Lower leg skin (tissue), 4 donors: ENCODE measurements at places on chromosomes 13 and 19. TPM values are rescaled to one million over a fixed set of nuclear protein-coding genes. Genes with fewer than 3 reads are reported as not detected.

DNA sequence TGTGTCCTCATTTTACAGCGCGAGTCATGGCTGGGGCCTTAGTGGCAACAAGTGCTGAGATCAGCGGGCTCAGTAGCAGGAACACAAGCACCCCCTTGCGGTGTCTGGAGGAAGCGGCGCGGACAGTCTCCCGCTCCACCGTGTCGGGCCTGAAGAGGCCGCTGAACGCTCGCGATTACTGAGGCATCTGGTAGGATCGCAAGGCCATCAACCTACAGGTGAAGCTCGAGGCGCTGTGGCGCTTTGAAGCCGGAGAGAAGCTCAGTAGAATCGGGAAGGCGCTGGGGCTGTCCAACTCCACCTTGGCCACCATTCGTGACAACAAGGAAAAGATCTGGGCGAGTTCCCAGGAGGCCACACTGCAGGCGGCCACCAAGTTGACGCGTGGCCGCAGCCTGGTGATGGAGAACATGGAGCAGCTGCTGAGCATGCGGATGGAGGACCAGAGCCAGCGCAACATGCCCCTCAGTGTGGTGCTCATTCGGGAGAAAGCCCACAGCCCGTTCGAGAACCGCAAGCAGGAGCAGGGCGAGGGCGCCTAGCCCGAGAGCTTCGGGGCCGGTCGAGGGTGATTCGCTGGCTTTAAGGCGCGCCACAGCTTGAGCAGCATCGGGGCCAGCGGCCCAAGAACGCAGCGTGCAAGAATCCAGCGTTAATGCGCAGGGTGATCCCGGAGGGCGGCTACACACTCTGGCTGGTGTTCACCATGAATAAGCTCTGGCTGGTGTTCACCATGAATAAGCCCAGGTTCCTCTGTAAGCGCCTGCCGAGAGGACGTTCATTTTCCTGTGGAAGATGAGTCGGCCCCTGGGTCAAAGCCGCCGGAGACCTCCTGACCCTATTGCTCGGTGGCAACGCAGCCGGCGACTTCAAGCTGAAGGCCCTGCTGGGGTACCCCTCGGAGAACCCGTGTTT is 8.3 kb upstream of the MZF1 start:
- DNase-seq = peak; percentile 78

The ARHGAP35 gene
- total RNA-seq = 43.6 TPM

DNA sequence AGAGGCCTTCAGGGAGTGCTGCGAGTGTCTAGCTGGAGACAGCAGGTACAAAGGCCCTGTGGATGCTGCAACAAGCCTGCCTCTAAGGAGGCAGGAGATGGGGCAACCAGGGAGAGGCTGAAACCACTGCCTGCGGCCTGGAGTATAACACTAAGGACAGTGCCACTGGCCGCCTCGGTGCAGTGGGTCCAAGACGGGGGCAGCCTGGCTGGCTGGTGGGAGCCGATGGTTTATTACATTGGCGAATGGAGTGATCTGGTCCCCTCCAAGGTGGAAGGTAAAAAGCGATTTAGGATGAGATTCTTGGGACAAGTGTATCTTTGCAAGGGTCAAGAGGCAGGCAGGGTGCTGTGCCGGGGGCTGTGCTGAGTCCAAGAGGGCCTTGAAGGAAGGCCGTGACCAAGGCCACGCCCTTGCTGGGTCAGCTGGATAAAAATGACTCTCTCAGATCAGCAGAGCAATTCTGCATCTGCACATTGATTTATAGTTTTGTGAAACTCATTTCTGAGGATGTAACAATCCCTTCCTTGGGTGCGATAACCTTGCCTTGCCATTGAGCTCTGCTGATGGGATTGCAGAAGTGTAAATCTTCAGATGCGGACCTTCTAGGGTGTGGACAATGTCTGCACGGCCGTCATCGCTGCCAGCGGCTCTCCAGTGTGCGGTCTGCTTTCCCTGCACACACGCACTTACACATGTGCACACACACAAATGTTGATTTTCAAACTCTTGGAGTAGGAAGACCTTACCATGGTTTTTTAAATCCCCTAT is 6.0 kb downstream of the TMEM255B start:
- DNase-seq = peak; percentile 63

The CPB2 gene
- 0.29 TPM for total RNA-seq

The FREM2 gene
- total RNA-seq = 0.57 TPM

GRCh38 chr19:17965370-17966128 is 1.4 kb upstream of the KCNN1 start:
- DNase-seq = no peak

- DNase-seq = no peak
Observed at GRCh38 chr19:42465827-42466280, 23.1 kb upstream of the CXCL17 start.

- DNase-seq = no peak
Observed at GRCh38 chr13:102901615-102902305, 55.9 kb downstream of the ERCC5 start.

The COMP gene
- 17.2 TPM for total RNA-seq

The CD209 gene
- total RNA-seq = 2.1 TPM

- DNase-seq = no peak
Observed at GRCh38 chr13:74839656-74840055, 642.3 kb downstream of the TBC1D4 start.

The ZNF229 gene
- total RNA-seq = 11.1 TPM

GRCh38 chr19:18898081-18898606 is 2.2 kb upstream of the CERS1 start:
- DNase-seq = no peak

GRCh38 chr19:6530386-6531162 is at the start of gene TNFSF9:
Gene TNFSF9 (plus strand): TSS chr19:6531026. CDS start chr19:6531037, 11 bp downstream.
- peak; percentile 98 for DNase-seq

GRCh38 chr19:33382006-33382405 is 8.5 kb downstream of the CEBPG start:
- no peak for DNase-seq

GRCh38 chr19:46378268-46378667 is 31.4 kb downstream of the PPP5C start:
- DNase-seq = no peak

GRCh38 chr13:95677564-95678266 is 776 bp downstream of the DNAJC3 start:
- DNase-seq = peak; percentile 48

DNA sequence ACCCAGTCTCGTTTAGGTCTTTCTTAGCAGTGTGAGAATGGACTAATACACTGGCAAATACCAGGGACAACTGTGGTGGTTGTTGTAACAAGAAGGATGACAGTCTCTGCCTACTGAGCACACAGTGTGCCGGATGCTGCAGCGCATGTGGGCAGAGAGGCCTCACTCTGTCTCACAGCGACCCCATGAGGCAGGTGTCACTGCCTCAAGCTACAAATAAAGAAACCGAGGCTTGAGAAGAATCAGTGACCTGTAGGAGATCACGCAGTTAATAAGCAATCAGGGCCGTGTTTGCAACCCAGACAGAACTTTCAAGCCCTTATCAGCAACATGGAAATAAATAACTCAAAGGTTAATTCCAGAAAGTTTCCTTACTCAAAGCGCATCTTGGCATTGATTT is 40.5 kb upstream of the GAS6 start:
- peak; percentile 82 for DNase-seq

DNA sequence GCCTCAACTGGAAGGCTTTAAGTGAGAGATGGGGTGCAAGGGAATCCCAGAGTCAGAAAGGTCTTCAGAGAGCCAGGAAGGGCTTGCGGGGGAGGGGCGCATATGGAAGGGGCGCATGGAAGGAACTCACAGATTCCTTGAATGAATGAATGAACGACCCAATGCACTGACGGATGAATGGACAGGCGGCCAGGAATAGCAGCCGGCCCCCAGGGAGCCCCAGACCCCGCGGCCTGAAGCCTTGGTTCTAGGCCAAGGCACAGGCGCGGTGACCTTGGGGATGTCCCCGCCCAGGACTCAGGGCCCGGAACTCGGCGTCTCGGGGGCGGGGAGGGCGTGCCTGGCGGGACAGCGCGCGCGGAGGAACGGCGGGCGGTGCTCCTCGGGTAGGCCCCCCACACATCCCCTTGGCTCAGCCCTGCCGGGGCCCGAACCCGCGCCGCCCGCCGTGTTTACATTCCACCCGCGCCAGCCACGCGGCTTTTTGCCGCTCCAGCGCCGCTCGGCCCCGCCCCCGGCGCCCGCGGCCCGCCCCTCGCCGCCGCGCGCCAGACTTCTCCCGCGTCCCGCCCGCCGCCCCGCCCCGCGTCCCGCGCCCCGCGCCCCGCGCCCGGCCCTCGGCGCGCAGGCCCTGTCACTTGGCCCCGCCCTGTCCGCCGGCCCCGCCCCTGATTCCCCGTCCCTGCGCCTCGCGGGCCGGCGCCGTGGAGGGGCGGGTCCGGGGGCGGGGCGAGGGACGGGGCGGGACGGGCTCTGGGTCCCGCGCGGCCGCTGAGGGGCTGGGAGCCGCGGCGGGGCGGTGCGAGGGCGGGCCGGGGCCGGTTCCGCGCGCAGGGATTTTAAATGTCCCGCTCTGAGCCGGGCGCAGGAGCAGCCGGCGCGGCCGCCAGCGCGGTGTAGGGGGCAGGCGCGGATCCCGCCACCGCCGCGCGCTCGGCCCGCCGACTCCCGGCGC is at the start of gene CCNE1:
TSS of gene CCNE1 (plus strand) at position 867 of the 955 bp plus-strand sequence. CDS start 565 bp downstream, outside the sequence.
- peak; percentile 97 for DNase-seq

The MYO16 gene
- not detected for total RNA-seq

GRCh38 chr13:106919638-106920037 is 351.7 kb upstream of the ARGLU1 start:
- DNase-seq = no peak

DNA sequence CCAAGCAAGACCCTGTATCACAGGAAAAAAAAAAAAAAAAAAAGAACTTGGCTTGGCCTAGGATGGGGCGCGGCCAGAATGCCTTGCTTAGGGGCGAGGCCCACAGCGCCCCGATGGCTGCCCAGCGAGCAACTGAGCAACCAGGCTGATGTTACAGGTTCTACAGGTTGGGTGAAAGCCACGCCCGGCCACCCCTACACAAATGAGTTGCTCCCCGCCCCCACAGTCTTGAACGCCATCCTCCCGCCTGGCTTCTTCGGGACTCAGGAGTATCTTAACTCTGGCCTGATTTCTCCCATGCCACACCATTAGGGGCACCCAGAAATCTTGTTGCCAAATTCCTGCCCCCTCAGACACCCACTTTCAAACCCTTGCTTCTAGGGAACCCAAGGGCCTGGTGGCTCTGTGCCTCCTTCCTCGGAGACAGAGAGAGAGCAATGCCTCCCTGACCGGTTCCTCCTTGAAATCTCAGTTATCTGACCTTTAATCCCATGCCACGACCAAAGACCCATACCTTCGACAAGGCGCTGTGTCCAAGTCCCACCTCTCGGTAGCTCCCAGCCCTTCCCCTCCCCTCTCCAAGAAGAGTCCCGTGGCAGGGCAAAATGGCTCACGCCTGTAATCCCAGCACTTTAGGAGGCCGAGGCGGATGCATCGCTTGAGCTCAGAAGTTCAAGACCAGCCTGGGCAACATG is 1.1 kb upstream of the CBLC start:
- DNase-seq = peak; percentile 92

DNA sequence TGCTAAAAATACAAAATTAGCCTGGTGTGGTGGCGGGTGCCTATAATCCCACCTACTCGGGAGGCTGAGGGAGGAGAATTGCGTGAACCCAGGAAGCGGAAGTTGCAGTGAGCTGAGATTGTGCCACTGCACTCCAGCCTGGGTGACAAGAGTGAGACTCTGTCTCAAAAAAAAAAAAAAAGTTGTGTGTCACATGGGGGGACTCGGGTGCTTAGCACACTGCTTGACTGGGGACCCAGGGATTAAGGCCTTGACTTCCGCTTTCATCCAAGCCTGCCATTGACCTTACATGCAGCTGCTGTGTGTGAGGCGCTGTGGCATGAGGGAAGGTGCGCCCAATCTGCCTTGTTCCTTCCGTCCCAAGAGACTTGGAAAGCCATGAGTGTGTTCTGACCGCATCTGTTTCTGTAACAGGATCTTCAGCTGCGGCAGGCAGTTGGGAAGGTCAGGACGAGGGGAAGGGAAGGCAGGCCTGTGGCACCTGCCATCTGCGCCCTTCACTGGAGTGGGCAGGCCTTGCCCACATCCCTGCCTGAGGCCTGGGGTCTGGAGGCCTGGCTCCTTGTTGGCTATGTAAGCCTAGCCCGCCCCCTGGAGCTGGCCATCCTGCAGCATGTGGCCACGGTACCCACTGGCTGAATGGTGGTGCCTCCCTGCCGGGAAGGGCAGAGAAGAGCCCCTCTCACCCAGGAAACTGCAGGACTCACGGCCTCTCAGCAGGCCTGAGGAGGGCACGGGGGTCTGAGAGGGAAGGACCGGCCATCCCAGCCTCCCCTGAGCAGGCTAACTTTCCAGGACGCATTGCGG is 23.0 kb downstream of the PPP1R37 start:
- DNase-seq = no peak

GRCh38 chr13:35672611-35673010 is 196.1 kb upstream of the MAB21L1 start:
- no peak for DNase-seq

The ZNF723 gene
- total RNA-seq = not detected

The TEX101 gene
- total RNA-seq = not detected

The TPT1 gene
- 2,977 TPM for total RNA-seq

The OR4F17 gene
- total RNA-seq = not detected

- DNase-seq = no peak
Observed at GRCh38 chr19:55581823-55582223, 1.2 kb upstream of the ZNF579 start.
